Activated CD4-positive, alpha-beta T cell treated with anti-CD3 and anti-CD28 coated beads, Interleukin-2, amount 50 U/mL, for 48 hours (primary cell): ENCODE measurements at places on chromosomes 16 and 17.

DNA sequence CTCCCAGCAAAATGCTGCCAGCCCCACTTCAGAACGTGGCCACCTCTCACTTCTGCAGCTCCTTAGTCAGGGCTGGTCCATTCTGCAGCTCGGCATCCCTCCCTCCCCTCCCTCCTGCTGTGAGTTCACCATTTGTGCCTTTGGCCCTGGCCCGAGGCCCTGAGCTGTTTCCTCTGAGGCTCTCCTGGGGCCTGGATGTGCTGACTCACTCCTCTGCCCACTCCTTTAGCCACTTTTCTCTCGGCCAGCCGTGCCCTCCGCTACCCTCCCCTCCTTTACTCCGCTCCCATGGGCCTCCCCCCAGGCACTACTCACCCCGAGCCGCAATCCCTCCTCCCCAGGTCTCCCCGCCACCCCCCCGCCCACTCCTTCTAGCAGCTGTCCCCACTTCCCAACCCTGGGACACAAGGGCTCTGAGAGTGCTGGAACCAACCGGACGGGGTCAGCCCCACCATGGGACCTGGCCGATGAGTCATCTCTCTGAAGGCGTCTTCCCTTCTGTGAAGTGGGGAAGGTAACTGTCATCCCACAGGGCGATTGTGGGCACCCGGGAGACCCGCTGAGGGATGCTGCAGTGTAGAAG lies 11.5 kb downstream of the KCNG4 start:
- DNase-seq: no peak

DNA sequence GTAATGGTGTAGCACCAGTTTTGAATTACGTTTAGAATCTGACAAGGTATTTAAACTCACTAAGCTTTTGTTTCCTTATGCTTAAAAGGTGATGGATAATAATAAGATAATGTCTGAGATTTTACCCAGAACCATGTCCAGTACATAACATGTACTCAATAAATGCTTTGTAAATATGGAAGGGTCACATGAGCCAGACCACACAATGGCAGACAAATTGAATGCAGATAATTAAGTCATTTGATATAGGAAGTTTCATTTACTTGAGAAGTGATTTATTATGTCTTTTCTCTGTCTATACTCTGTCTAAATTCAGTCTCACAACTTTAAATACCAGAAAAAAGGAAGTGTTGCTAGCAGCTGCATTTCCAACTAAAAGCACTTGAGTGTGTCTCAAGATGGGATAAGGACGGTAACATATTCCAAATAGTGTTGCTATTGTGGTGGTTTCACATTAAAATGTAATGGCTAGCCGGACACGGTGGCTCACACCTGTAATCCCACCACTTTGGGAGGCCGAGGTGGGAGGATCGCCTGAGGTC lies 52.5 kb upstream of the DHX40 start:
- no peak for DNase-seq

- DNase-seq: no peak
Measured at GRCh38 chr16:73037331-73037745, 10.6 kb downstream of the ZFHX3 start.

DNA sequence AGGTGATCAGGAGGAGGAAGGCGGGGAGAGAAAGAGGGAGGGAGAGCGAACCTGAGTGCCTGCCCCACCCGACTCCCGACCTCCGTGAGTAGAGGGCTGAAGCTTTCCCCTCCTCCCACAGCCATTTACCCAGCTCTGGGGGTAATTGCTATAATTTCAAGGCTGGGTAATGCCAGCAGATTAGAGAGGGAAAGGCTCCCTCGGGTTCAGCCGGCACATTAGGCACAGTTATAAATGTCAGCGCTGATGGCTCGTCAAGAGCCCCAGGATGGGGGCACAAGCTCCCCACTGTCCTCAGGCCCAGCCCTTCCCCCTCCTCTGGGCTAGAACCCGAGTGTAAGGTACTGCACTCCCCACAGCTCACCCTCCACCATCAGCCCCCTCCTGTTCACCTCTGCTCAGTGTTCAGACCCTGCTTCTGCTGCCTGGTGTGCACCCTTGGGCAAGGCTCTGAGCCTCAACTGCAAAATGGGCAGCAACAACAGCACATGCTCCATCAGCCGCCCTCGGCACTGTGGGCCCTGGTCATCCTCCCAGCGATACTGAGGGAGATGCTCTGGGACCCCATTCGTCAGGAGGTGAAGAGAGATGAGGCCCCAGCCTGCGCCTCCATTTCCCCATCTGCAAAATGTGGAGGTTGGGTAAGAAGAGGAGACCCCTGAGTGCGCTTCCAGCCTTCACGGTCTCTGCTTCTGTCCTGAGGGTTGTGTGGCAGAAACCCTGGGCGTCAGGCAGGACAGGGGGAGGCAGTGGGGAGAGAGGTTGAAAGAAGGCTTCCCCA lies 77.2 kb downstream of the NT5M start:
- no peak for DNase-seq

GRCh38 chr16:24051125-24051524 lies 205.0 kb upstream of the CACNG3 start:
- DNase-seq: no peak

DNA sequence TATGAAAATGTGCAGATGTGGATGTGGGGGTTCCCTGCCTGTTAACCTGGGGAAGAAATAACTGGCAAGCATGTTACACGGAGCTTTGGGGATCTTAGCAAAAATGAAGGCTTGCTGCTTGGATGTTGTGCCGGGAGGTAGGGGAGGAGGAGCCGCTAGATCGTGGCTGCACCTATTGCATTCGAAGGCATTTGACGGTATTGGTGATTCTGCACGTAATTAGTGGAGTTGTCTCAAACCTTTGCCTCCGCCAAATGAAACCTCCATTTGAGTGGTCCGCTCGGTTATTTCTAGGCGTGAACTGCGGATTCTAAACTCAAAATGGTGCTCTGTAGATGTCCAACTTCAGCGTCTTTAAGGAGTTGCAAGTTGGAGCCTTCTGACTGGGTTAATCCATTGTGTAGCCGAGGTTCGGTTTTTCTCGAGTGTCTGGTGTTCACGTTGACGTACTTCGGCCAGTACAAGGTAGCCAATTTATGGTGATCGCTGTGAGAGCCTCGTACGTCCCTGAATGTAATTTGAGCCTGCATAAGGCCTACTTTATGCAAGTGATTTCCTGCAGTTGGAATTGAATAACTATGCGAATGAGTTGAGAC lies 1.5 kb downstream of the TNRC6C start:
- DNase-seq: peak; percentile 45

DNA sequence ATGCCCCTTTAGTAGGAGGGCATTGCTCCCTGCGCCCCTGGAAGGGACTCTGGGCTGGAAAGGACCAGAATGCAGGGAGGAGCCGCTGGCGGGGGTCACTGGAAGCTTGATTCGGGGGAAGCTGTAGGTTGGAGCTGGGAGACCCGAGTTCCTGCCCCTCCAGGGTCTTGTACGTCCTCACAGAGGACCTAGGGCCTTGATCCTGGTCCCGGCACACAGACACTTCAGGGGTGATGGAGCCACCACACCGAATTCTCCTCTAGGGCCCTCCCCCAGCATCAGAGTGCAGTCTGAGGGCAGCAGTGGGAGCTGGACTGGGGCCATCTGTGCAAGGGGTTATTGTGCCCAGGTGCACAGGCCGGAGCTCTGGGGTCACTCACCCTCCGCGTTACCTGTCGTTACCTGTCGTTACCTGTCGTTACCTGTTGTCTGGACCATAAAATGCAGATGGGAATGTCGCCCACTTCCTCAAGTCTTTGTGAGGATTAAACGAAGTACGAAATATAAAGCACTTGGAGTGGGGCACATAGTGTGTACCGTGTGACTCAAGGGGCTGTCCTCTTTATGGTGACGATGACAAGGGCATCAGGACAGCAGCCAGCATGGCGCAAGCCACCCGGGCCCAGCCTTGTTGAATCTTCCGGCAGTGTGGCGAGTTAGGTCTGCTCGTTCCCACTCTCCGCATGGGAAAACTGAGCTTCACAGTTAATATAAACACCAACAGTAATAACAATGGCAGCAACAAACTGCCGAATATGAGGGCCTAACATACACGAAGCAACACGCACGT lies 48.6 kb downstream of the CMIP start:
- DNase-seq: no peak

DNA sequence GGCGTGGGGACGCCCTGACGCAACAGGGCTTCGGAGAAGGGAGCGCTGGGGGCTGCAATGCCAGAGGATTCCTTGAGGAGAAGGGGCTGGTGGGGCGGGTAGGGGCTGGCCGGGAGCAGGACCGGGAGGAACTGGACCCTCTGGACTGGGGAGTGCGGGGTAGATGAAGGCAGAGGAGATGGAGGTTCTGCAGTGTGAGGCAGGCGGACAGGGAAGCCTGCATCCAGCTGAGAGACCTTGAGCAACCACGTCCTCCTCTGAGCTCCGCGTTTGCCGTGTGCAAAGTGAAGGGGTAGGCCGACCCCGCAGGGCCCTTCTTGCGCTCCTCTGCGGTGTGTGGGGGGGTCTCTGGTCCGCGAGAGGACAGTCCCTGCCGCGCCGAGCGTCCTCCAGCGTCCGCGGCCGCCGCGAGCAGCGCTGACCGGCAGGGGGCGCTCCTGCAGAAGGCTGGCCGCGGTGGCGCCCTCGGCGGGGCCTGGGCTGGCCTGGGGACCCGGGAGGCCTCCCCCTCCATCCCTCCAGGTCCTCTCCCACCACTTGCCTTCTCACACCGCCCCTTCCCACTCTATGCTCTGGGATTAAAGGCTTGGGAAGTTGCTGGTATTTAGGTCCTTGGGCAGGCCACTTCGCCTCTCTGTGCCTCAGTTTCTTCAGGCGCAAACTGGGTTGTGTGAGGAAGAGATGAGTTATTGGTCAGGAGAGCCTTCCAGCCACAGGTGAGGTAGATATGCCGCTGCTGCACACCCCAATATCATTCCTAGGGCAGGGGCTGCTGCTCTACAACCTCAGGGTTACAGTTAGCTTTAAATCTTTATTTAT lies 9.6 kb upstream of the WNT9B start:
- DNase-seq: no peak

DNA sequence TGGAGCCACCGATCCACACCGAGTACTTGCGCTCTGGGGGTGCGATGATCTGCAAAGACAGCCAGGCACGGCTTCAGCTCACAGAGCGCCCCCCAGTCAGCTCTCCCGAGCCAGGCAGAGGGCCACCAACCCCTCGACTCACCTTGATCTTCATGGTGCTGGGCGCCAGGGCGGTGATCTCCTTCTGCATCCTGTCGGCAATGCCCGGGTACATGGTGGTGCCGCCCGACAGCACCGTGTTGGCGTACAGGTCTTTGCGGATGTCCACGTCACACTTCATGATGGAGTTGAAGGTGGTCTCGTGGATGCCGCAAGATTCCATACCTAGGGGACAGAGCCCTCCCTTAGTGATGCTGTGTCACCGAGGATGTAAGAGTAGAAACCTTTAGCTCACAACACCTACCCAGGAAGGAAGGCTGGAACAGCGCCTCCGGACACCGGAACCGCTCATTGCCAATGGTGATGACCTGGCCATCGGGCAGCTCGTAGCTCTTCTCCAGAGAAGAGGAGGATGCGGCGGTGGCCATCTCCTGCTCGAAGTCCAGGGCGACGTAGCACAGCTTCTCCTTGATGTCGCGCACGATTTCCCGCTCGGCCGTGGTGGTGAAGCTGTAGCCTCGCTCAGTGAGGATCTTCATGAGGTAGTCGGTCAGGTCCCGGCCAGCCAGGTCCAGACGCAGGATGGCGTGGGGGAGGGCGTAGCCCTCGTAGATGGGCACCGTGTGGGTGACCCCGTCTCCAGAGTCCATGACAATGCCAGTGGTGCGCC lies 1.6 kb downstream of the ACTG1 start:
- peak; percentile 38 for DNase-seq

DNA sequence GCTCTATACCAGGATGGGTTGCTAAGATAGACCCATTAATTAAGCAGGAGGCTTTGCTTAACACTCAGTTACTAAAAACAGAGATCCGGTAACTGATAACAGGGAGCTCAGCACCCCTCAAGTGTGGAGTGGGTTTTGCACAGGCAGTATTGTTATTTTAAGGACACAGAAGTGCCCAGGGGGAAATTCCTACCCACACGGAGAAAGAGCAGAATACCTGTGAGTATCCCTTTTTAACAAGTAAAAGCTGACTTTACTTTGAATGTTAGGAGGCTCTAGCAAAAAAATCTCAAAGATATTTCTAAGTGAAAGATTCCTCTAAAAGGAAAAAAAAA lies 32.8 kb upstream of the HAS3 start:
- DNase-seq: no peak

DNA sequence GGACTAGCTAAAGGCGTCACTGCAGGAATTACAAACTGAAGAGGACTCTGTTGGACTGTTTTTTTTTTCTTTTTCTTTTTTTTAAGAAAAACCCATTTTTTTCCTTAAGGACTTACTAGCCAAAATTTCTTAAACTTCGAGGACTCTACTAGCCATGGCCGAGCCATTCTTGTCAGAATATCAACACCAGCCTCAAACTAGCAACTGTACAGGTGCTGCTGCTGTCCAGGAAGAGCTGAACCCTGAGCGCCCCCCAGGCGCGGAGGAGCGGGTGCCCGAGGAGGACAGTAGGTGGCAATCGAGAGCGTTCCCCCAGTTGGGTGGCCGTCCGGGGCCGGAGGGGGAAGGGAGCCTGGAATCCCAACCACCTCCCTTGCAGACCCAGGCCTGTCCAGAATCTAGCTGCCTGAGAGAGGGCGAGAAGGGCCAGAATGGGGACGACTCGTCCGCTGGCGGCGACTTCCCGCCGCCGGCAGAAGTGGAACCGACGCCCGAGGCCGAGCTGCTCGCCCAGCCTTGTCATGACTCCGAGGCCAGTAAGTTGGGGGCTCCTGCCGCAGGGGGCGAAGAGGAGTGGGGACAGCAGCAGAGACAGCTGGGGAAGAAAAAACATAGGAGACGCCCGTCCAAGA lies 878 bp downstream of the HEXIM1 start:
- peak; percentile 76 for DNase-seq

- no peak for DNase-seq
Measured at GRCh38 chr16:68645494-68646388, 631 bp downstream of the CDH3 start.

DNA sequence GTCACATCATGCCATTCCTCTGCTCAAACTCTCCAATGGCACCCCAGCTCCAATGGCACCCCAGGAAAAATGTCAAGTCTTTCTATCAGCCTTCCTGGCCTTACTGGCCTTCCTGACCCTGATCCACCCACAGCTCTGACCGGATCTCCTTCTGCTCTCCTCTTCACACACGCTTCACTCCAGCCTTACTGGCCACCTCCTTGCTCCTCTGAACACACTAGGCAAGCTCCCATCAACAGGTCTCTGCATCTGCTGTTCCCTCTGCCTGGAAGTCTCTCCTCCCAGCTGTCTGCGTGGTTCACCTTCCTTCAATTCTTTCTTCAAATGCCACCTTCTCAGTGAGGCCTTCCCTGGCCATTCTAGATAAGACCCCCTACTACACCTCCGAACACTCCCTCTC lies 43.4 kb downstream of the MYO1D start:
- DNase-seq: no peak

DNA sequence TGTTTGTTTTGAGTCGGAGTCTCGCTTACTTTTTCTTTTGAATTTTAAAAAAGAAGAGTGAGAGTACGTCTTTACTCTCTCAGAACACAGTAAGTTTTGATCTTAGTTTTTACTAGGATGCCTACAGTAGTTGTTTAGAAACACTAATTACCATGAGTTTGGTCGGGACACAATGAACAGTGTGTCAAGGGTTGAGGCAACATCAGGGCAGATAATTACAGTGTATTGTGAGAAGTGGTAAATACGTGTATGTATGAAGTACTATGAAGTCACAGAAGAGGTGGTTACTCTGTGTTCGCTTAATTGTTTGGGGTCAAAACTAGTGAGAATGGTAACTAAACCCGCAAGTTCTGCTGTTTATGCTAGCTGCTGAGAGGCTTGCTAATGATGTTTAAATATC lies 18.2 kb downstream of the PAFAH1B1 start:
- no peak for DNase-seq

- no peak for DNase-seq
Measured at GRCh38 chr16:57679767-57680482, 11.8 kb downstream of the ADGRG3 start.
